Stimulated activated CD8-positive, alpha-beta memory T cell treated with anti-CD3 and anti-CD28 coated beads, Interleukin-4, amount 100 ng/mL, for 24 hours (primary cell): ENCODE measurements at places on chromosomes 12 and 14.

DNA sequence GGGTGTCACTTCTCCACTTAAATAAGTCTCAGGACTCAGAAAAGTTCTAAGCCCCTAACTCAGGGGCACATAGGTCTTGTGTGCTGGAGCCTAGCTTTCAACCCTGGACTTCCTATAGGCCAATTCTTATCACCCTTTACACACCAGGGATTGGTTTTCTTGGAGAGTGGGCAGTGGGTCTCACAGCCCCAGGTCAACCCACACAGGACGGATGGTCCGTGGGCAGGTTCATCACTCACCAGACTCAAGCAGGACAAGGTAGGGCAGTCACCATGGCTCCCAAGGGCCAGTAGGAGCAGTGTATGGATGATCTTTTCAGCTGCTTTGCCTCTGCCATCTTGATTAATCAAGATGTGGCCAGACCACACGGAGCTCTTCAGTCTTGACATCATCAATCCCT lies 232.5 kb downstream of the SLC41A2 start:
- DNase-seq: no peak

GRCh38 chr12:75611041-75611440 lies 99.6 kb upstream of the KRR1 start:
- no peak for DNase-seq

GRCh38 chr12:82225871-82226270 lies 132.3 kb downstream of the CCDC59 start:
- DNase-seq: no peak

- no peak for DNase-seq
Observed at GRCh38 chr12:82426081-82426480, 67.8 kb downstream of the METTL25 start.

DNA sequence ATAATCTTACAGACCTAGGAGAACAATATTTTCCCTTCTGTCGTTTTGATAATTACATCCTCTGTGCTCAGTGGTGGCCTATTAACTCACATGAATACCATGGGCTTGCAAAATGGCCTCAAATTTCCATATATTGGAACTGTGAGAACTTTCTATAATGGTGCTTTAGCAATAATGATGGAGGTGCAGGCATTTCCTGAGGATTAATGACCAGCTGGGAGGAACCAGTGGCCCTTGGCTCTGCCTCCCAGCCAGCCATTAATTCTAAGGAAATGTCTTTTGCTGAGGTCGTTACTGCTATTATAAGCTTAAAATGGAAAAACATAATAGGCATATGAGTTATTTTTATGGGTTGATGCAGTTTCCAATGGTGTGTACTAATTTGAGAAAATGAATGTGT lies 33.6 kb downstream of the HMGA2 start:
- no peak for DNase-seq
